CD8-positive, alpha-beta memory T cell (primary cell): ENCODE measurements at places on chromosomes 16 and 17.
A peak's percentile ranks its signal among the peaks of the same experiment; 100 is the strongest.

DNA sequence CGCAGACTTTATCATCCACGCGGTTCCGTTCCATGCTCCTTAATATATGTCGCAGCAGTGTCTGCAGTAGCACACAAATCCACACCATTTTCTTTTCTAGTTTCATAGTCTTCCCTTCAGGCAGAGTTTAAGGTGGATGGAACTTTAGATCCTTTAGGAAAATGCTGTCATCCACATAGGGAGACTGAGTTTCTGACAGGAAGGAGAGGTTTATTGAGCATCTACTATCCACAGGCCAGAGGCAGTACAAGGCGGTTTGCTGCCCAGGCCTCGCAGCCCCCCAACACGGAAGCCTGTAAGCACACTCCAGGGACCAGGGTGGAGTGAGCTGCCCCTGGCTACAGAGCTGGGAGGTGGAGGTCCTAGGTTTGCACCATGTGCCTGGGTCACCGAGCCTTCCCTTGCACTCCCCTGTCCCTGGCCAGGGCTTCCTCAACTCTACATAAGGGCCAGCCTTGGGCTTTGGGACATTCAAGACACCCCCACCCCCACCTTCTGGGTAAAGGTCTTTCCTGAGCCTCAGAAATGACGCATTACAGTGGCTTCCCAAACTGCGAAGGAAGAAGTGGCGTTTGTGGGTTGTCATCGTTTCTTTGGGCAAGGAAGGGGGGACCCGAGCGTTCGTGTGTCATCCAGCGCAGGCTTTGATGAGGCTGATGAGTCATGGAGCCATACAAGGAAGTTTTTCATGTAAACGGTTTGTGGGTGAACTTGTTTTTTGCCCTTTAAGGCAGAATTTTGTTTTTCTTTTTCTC lies 146.5 kb upstream of the PLCG2 start:
- peak; percentile 58 for DNase-seq

- no peak for DNase-seq
Measured at GRCh38 chr17:77770331-77771105, 188.0 kb upstream of the TNRC6C start.

DNA sequence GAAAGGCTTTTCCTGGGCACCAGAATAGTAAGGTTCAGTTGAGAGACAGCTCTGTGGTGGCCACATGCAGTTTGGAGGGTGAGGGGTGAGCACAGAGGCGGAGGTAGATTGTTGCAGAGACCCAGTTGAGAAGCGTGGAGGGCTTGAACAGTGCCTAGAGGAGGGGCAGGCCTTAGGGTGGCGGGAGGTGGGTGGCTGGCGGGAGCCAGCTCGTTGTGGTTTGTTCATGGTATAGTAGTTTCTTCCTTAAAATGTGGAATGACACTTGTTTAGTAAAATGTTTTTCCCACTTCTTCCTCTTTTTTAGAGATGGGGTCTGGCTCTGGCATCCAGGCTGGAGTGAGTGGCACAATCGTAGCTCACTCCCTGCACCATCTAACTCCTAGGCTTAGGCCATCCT lies 14.2 kb downstream of the USP10 start:
- no peak for DNase-seq

DNA sequence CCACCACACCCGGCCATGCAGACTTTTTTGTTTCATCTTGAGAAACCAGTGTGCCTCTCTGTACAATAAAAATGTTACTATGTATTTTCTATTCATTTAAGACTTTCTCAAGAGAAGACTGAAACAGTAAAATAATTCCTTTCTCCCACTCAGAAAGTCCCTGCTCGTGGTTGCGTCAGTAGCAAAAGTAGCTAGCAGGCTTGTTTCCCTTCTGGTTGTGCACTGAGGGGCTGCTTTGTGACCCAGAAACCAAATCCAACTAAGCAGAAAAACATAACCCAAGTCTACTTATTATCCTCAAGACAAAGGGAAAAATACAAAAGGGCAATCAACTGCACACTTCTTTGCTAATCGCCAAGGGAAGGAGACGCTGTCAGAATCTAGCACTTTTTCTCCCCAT lies 3.4 kb upstream of the PNPO start:
- no peak for DNase-seq

DNA sequence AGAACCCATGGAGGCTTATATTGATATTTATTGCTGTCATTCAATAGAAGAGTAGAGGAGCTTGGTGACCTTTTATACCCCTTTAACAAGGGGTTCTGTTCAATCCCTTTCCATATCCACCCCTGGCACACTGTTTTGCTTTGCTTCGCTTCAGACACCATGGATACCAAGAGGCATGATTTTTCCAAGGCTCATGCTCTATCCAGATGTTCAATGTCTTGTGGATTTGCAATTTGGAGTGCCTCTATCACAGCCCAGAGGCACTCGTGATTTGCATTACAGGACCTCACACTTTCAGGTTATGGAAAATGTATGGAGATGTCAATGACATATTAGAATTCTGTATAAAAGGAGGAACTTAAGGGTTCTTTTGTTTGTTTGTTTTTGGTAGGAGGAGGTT lies 21.5 kb downstream of the CFAP20 start:
- DNase-seq = no peak

- no peak for DNase-seq
Measured at GRCh38 chr17:75205793-75206163, 299 bp downstream of the NUP85 start.

GRCh38 chr17:63345611-63346010 lies 100.5 kb downstream of the CYB561 start:
- no peak for DNase-seq

- no peak for DNase-seq
Measured at GRCh38 chr16:57774705-57775285, 27.5 kb downstream of the KIFC3 start.

- DNase-seq = no peak
Measured at GRCh38 chr17:10605221-10605783, 51.8 kb downstream of the MYH3 start.

- no peak for DNase-seq
Measured at GRCh38 chr17:63511331-63511730, 11.8 kb upstream of the KCNH6 start.

GRCh38 chr16:49410226-49410625 lies 36.6 kb downstream of the C16orf78 start:
- no peak for DNase-seq

DNA sequence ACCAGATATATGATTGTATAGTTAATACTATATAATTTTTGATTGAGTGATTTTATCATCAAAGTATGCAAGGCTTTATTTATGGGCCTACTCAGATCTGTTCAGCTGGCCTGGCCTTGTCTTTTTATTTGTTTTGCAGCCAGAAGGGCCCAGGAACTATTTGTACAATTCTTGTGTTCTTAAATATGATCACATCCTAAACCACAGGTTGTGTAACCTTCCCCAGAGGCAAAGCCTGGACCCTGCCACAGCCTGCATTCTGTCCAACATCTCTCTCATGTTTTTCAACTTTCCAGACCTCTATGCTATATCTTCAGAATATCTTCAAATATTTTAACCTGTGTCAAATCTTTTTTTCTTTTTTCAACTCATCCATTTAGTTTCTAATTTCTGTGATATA lies 410.4 kb upstream of the MON1B start:
- no peak for DNase-seq

DNA sequence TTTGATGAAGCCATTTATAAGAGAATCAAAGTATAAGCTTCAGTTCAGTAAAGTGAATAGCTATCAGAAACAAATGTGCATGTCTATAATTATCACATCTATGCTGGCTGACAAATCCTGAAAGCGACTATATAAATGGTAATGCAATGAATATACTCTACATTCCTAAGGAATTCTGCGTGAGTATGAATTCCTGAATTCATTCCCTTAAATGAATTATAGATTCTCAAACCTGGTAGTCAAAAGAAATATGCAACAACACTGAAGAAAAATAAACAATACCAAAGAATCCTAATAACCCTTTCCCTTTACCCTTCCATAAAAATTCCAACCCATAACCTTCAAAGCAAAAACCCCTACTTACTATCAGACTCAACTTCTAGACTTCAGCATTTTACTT lies 416.6 kb upstream of the PMFBP1 start:
- no peak for DNase-seq

DNA sequence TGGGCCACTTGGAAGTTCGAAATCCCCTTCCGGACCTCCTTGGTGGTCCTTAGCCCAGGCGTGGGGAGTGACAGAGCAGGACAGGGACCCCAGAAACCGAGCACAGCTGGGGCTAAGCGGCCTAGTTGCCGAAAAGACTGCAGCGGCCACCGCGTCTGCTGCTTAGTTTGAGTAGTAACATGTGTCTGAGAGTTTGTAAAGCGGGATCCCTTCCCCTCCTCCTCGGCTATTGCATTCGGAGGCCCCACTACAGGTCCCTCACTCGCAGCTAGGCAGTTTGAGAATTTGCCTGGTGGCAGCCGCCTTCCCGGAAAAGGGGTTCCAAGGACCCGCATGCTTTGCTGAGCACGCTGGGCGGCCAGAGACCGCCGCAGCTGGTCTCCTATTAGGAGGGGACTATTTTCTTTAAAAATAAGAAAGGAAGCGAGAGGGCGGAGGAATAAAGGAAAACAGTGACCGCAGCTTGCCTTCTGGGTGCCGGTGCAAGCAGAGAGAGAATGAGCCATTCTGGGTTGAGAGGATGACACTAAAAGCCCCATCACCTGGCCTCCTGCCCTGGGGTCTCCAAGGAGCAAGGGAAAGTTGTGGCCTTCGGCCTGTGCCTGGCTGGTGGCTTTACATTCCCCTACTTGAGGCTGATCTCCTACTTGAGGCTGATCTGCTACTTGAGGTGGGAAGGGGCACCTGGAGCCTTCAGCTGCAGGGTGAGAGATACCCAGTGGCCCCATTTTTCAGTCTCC lies 1.1 kb upstream of the HOXB5 start:
- no peak for DNase-seq

GRCh38 chr17:33802349-33803198 lies 452.5 kb upstream of the CCL2 start:
- no peak for DNase-seq

DNA sequence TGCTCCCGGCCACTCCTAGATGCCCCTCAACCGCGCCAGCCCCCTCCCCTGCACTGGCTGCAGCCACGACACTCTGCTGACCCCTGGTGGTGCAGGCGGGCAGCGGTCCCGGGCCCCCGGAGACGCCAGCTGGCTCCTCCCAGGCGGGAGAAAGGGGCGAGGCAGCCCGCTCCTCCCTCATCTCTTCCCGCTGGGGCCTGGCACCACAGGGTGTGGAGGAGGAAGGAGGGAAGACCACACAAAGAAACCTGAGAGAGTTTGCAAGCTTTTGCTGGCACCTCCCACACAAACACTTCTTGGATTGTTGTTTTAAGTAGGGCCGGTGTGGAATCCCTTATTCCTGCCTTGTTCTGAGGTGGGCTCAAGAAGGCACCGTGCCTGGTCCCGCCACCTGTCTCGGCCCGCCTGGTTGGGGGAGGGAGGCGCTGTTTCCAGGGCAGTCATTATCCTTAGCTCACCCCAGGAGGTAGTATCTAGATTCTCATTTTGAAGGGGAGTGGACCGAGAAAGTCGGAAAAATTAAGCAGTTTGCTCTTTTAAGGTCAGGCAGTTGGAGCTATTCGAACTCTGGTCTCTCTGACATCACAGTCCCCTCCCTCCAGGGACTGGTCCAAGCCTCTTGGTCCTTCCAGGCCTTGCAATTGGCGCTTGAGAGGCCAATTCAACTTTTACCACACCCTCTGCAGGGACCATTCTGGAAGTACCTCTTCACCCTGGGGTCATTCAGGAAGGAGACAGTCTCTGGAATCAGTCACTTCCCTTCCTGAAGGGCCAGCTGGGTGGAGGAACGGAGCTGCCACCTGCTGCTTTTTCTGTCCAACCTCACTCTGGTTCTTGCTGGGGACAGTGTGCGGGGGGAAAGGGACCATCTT lies 959 bp upstream of the ANKRD13B start:
- DNase-seq = peak; percentile 65

DNA sequence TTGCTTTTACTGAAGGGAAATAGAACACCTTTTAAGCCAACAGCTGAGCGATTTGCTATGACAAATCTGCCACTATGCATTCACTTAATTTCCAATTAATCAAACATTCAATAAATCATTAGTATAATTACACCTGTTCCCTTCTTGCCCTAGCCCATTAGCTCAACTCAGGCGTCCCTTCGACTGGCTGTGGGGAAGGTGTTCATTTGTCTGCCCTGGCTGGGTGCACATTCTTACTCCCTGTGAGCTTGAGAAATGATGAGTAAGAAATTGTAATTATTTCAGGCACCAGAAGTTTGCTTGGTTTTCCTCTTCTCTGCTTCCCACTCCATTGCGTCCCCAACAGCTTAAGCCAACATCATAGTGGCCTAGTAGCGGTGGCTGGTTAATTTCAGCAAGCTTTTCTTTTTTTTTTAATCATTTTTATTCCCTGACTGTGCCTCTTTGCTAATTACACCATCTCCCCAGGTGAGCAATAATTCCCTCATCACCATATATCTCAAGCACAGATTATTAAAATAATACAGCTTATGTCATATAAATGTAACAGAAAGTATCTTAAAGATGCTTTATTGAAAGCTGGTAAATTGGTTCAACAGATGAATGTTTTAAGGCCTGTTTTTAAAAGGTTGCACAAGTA lies 623.9 kb upstream of the RBFOX1 start:
- no peak for DNase-seq

- no peak for DNase-seq
Measured at GRCh38 chr17:69448431-69449102, 34.1 kb downstream of the MAP2K6 start.

DNA sequence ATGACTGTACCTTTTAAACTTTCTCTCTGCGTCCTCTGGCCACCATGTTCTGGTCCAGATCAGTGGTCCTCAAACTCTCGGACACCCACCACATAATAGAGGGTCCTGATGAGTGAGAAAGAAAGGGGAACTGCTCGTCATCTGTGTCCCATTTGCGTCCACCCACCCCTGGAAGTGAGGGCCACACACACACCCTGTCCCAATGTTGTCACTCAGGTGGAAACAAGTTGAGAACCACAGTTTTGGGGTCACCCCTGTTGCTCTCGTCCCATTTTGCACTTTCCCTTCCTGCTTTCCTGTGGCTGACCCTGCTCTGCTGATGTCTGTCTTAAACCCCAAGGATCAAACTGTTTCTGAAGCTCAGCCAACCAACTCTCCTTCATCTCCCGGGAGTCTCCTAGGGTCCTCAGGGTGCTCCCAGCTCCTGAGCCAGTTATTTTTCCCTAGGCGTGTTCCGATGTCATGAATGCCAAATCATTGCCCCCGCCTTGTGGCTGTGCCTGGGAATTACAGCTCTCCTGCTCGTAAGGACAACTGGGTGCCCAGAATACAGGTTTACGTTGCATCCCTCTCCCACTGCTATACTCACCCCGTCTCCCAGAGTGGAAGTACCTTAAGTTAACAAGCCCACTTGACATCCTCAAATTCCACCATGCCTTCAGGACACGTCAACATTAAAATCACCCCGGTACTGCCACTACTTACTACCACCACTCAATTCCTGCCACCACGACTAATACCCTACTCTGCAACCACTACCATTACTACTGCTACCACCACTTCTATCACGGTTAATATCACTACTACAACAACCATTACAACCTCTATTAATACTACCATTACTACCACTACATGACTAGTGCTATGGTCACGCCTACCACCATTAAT lies 26.0 kb upstream of the HNF1B start:
- no peak for DNase-seq

- no peak for DNase-seq
Measured at GRCh38 chr17:73870473-73870872, 226.2 kb upstream of the SDK2 start.
